ENCODE measurements at places on chromosomes 3 and 15. TPM values are rescaled to one million over a fixed set of nuclear protein-coding genes. Genes with fewer than 3 reads are reported as not detected.

- DNase-seq, result no peak
These were observed 93.5 kb upstream of the ARRDC4 start for GRCh38 chr15:97866959-97867358.

GRCh38 chr3:68996356-68996995 is 17.0 kb downstream of the EOGT start:
- no peak for DNase-seq

DNA sequence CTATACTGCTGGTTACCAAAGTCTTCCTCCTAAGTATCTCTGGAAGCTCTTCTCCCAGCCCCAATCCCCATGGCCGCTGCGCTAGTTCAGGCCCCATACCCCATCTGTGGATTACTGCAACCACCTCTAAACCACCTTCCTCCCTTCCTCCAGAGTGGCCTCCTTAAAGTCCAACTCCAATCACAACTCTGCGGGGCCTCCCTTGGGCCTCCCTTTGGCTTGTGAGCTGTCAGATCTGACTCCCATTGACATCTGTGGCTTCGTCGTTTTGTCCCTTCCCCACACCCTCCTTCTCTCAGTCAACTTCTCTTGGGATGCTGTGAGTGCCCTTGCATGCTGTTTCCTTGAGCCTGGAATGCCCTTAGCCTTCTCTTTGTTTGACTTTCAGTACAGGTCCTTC is 9.3 kb upstream of the HRH1 start:
- no peak for DNase-seq

DNA sequence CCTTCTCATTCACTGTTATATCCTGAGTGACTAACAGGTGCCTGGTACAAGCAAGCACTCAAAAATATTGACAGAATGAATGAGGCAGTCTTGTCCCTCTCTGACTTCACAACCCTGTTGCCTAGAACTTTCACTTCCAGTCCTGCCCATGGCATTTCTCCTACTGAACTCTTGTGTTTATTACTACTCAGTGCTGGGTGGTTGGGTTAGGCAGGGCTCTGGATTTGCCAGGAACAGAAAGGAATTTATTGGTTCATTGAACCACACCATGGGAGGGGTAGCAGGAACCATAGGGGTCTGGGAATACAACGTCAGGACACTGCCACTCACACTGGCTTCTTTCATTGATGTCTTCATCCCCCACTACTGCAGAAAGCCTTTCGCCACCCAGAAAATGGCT is 41.9 kb upstream of the SEMA4B start:
- DNase-seq, result no peak

- DNase-seq, result peak; percentile 59
These were observed 451.1 kb upstream of the KCNMB2 start for GRCh38 chr3:178084938-178085816.

DNA sequence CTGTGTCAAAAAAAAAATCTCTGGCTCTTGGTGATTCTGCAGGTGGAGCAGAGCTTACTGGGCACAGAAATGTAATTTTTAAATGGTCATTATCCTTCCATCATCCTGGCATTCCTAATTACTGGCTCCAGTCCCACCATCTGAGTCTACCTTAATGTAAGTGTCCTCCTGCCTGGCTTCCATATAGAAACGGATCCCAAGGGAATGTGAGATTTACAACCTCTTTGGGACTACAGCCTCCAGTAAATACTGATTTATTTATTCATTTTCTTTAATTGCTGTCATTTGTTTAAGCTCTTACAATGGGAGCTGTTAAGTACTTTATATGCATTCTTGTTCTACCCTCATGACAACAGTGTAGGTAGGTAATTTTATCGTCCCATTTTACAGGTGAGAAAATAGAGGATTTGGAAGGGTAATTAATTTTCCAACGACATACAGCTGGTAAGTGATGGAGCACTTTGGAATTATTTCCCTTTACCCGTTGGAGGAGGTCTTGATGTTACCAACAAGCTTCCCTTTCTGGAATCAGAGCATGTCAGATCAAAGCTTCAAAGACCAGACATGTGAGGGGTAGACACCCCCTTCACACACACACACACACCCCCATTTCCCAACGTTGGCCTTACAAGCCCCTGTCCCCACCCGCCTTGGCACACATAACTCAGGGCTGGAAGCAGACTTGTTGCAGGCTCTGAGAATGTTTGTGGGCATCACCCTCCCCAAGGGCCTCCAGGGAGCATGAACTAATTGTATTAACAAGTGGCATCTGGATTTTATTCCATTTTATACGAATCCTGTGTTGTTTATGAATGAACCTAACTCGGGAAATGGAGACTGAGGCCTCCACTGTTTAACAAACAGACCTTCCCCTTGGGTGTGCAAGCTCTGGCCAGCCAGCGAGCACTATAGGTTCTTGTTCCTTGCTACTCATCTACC is 116.9 kb downstream of the ALDH1A2 start:
- DNase-seq, result no peak

DNA sequence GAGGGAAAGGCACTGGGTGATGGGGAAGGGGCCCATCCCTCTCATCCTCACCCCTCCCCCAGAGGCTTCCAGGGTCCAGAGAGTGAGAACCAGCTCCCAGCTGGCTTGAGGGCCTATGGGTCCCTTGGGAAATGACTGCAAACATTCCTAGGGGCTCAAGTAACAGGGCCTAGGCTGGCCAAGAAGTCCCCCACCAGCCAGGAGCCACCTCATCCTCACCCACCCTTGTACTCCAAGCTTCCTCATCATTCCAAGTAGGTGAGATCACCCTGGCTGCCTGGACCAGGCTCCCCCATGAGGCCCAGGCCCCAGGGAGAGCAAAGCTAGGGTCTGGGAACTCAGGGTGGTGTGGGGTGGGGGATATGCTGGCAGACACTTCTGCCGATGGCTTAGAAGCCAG is 14.8 kb downstream of the LOXL1 start:
- no peak for DNase-seq

- no peak for DNase-seq
These were observed 22.9 kb upstream of the SLC4A7 start for GRCh38 chr3:27507111-27507510.

DNA sequence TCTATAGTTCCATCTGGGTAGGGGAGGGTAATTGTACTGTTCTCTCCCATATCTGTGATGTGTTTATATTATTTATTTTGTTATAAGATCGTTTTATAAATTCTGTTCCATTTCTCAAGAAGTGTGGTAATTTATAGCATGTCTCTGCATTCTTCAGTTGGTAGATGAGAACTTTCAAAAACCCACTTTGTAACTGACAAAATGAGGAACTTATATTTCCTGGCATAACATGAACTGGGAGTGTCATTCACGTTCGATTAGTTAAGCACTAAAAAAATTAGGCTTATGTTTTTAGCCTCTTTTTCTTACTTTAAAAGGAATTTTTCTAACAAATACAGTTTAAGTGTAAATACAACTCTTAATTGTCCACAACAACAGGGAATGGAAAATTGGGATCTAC is 230.8 kb downstream of the CGGBP1 start:
- DNase-seq, result no peak

DNA sequence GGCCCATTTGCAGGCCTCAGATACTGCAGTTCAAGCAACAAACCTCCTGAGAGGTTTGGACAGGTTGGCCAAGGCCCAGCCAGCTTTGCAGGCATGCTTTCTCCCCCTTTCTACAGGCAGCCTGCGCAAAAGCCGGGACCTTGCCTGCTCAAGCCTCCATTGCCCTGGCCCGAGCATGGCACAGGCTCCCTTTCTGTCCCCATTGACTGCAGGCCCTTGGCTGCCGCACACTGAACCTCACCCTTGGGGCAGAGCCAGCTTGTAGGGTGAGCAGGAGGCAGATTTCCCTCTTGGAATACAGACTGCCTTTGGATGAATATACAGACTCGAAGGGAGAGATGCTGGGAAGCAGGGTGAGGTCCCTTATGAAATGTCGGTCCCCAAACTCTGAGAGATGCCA is 461.7 kb upstream of the PROK2 start:
- DNase-seq, result no peak

POLQ gene
- total RNA-seq, result 0.66 TPM

TGM4 gene
- total RNA-seq, result not detected
